ENCODE measurements at places on chromosomes 11 and 22. TPM values are rescaled to one million over a fixed set of nuclear protein-coding genes. Genes with fewer than 3 reads are reported as not detected.

Gene SYT9
- total RNA-seq = not detected

Gene GGT5
- 45.4 TPM for total RNA-seq

Gene AQP11
- total RNA-seq = 0.84 TPM

Gene CCDC88B
- 11.5 TPM for total RNA-seq

Gene PGR
- total RNA-seq = 2.3 TPM

Gene PTS
- 34.6 TPM for total RNA-seq

Gene OR8D1
- total RNA-seq = not detected

Gene CHRDL2
- total RNA-seq = 0.67 TPM

Gene PATE4
- not detected for total RNA-seq

Gene ZNF408
- 5.8 TPM for total RNA-seq

Gene SCN2B
- total RNA-seq = not detected

Gene GAL3ST1
- total RNA-seq = not detected

Gene MAPK8IP2
- 0.58 TPM for total RNA-seq

Gene MRGPRX4
- not detected for total RNA-seq

Gene NOX4
- 11.4 TPM for total RNA-seq

Gene CDC42EP2
- 88.4 TPM for total RNA-seq

Gene GRK3
- total RNA-seq = 53.4 TPM

Gene OTOG
- not detected for total RNA-seq

Gene RIC3
- total RNA-seq = 2.3 TPM

Gene TECTA
- total RNA-seq = 0.84 TPM

Gene USP2
- total RNA-seq = 4.2 TPM

Gene CD248
- 810 TPM for total RNA-seq

Gene BAIAP2L2
- total RNA-seq = 1.8 TPM

Gene POTEH
- total RNA-seq = not detected

Gene LINC01488
- total RNA-seq = not detected

Gene TMEM121B
- total RNA-seq = 1.0 TPM

Gene RAB36
- total RNA-seq = 3.2 TPM

Gene IGLL1
- total RNA-seq = not detected

Gene CNGA4
- not detected for total RNA-seq

Gene OR52I1
- not detected for total RNA-seq

Gene ANKK1
- total RNA-seq = 0.13 TPM

Gene FERMT3
- 58.9 TPM for total RNA-seq

Gene NPAT
- 12.1 TPM for total RNA-seq

Gene DDI1
- not detected for total RNA-seq

Gene KCNK4
- total RNA-seq = not detected

Gene CCDC157
- total RNA-seq = 0.77 TPM

Gene PHOX2A
- not detected for total RNA-seq

Gene SMTNL1
- total RNA-seq = not detected

All from mesenteric fat pad (tissue), 1 donor.